ENCODE measurements at places on chromosomes 5 and 9. TPM values are rescaled to one million over a fixed set of nuclear protein-coding genes. Genes with fewer than 3 reads are reported as not detected.

Gene ARID3C
- total RNA-seq: not detected

Gene ZDHHC11B
- total RNA-seq: not detected

Gene OBP2B
- not detected for total RNA-seq

Gene WNT8A
- total RNA-seq: not detected

Gene TMEM232
- 0.38 TPM for total RNA-seq

Gene ANKRD18B
- total RNA-seq: 12.2 TPM

Gene ZFAND5
- total RNA-seq: 176 TPM

Gene KDM4C
- 15.0 TPM for total RNA-seq

Gene SPINK4
- total RNA-seq: not detected

Gene ZNF608
- total RNA-seq: 29.8 TPM

Gene TSSK1B
- not detected for total RNA-seq

Gene PCDHA9
- total RNA-seq: not detected

Gene TYRP1
- total RNA-seq: not detected

Gene CARTPT
- not detected for total RNA-seq

Gene N4BP3
- 38.2 TPM for total RNA-seq

Gene RHOBTB3
- 37.6 TPM for total RNA-seq

Gene HTR4
- total RNA-seq: not detected

Gene OMD
- not detected for total RNA-seq

Gene ESM1
- total RNA-seq: 577 TPM

Gene TOR4A
- total RNA-seq: 48.0 TPM

Gene TMEM174
- not detected for total RNA-seq

Gene IFNB1
- not detected for total RNA-seq

Gene LARP1
- 227 TPM for total RNA-seq

Gene TTC33
- total RNA-seq: 14.2 TPM

Gene PCDHA7
- not detected for total RNA-seq

Gene CCDC171
- total RNA-seq: 1.6 TPM

Gene THBS4
- total RNA-seq: not detected

Gene G3BP1
- 262 TPM for total RNA-seq

Gene SAXO1
- total RNA-seq: not detected

Gene PCDHGA6
- 2.9 TPM for total RNA-seq

Gene ADAMTS19
- not detected for total RNA-seq

Gene OR1J2
- total RNA-seq: not detected

Gene SMIM33
- total RNA-seq: not detected

Gene FRMD3
- total RNA-seq: 6.1 TPM

Gene KCNIP1
- not detected for total RNA-seq

Gene IL9
- not detected for total RNA-seq

Gene QRFP
- total RNA-seq: not detected

Gene IPPK
- 14.0 TPM for total RNA-seq

Gene PAIP1
- total RNA-seq: 81.6 TPM

Gene NTRK2
- total RNA-seq: 0.05 TPM

Gene SPINK6
- total RNA-seq: not detected

Gene LCN12
- total RNA-seq: 0.35 TPM

Gene SHISAL2B
- total RNA-seq: not detected

Gene PHF24
- total RNA-seq: not detected

Gene LCN10
- not detected for total RNA-seq

Gene DND1
- 1.1 TPM for total RNA-seq

Gene ARRDC3
- total RNA-seq: 35.3 TPM

Gene PPP3R2
- total RNA-seq: not detected

Gene SLC25A46
- total RNA-seq: 31.1 TPM

Gene PNPLA7
- total RNA-seq: 1.9 TPM

Gene CTNND2
- total RNA-seq: not detected

Gene ZNF79
- total RNA-seq: 10.6 TPM

Gene CD14
- total RNA-seq: 0.33 TPM

Gene HRCT1
- total RNA-seq: 5.2 TPM

Gene FAM221B
- total RNA-seq: not detected

Gene CTXN3
- total RNA-seq: not detected

Gene RFESD
- 2.0 TPM for total RNA-seq

Gene GTF2H2C
- total RNA-seq: 46.1 TPM
